ENCODE measurements at places on chromosomes 11 and 22.

DNA sequence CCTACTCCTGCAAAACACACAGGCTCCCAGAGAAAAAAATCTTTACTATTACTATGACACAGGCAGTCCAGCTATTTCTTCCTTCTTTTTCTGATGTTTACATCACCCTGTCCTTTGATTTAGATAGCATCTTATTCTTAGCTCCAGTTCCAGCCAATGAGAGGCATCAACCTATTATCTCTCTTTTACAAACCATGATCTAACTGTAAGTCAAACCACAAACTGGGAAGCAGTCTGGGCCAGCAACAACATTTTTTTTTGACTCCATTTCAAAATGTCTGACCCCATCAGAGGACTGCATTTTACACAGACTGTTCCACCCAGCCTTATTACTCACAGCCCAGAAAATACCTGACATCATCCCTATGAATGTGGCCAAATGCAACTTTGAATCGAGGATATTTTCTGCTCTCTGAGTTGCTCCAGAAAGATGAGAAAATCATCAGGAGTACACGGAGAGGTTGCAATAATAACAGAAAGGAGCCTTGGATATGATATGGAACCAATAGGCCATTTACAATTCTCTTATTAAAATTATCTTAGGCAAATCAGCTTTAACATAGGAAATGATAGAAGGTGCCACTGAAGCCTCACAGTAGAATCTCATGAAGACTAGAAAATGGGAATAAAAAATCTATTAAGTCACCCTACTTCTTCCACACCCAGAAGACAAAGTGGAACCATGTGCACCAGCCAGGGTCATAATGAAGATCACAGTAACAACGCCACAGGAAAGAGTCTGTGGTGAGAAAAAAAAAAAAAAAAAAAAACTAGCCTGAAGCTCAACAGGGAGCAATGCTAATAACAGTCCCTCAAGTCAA is 21.2 kb downstream of the TBRG1 start:
- DNase-seq: peak; percentile 90

- peak; percentile 53 for DNase-seq
These were observed 400.0 kb downstream of the ETS1 start for GRCh38 chr11:128187377-128187776.

GRCh38 chr22:33952776-33953175 is 32.5 kb upstream of the LARGE1 start:
- no peak for DNase-seq

DNA sequence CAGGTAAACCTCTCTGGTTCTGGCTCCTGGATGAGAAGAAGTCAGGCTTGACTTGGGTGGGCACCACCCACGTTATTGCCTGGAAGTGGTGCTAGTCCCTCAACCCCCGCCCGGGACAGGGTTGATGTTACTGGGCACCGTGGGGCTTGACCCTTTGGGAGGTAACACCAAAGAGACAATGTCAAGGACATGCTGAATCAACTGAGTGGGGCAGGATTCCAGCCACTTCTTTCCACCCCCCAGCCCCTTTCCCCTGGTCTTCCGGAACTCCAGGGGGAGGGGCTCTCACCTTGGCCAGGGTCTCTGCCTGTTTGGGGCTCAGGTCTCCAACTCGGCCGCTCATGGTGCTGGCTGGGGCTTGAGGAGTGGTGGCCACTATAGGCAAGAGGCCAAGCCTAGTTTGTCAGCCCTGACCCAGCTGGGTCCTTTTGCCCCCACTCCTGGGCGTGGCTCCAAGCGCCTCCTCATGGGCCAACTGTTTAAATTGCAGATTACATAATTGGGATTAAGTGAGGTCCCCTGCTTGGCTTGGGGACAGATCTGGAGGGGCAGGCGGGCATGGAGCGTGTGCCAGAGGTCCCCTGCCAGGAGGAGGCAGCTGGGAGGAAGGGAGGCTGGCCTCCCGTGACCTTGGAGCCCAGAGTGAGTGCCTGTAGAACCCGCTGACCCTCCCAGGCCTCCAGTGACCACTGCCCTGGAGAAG is at the start of gene SEC14L3:
Gene SEC14L3 (minus strand): TSS at position 402 of the 703 bp plus-strand sequence. CDS start 59 bp downstream, at position 343.
- DNase-seq: no peak

DNA sequence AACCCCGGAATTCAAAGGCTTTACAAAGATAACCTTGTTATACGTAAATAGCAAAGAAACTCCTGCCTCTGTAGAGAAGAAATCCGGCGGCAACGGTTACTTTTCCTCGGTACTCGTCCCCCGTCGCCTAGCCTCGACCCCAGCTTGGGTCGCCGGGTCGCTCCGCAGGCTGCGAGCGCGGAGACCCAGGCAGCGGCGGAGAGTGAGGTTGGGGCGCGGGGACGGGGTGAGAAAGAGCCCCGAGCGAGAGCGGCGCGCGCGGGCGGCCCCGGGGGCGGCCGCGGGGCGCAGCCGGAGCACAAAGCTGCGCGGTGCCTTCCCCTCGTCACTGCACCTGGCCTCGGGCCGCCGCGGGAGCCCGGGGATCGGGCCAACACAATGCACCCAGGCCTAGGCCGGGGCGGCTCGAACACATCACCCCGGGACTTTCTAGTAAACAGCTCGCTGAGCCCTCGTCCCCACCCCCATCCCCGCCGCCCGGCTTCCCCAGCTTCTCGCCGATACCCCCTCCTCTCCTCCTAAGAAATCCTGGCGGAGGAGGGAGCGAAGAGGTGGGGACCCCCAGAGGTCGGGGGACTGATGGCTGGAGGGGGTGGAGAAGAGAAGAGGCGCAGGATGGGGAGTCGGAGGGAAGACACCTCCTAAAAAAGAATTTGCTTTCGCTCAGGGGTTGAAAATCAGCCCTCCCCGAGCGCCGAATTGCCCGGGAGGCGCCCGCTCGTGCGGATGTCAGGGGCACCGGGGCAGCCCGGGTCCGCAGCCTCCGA is 845 bp downstream of the MPPED2 start:
- no peak for DNase-seq

GRCh38 chr11:121426476-121427399 is 25.4 kb upstream of the SORL1 start:
- no peak for DNase-seq

DNA sequence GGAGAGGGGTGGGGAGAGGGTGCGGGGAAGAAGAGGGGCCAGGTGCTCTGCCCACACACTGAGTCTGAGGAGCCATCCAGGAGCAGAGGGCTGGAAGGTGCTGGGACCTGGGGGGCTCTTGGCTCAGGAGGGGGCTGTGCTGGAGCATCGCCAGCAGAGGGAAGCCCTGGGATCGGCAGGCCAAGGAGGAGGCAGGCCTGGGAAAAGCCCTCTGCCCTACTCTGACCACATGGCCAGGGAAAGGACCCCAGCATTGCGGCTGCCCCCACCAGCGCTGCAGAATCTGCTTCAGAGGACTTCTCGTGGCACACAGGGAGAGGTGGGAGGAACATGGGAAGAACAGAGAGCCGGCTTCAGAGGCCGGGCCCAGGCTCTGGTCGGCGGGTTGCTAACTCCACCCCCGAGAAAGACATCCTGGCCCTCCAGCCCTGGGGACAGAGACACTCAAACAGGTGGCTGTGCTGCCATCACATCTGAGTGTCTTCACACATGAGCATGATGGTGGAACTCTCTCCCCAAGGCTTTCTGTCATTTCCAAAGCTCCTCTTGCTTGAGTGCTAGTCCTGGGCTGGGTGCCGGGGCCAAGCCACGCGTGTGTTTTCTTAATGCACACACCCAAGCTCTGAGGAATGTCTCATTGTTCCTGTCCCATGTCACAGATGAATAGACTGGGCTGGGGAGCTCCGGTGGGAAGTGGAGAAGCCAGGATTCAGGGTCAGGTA is 1378.0 kb downstream of the BRD1 start:
- no peak for DNase-seq

DNA sequence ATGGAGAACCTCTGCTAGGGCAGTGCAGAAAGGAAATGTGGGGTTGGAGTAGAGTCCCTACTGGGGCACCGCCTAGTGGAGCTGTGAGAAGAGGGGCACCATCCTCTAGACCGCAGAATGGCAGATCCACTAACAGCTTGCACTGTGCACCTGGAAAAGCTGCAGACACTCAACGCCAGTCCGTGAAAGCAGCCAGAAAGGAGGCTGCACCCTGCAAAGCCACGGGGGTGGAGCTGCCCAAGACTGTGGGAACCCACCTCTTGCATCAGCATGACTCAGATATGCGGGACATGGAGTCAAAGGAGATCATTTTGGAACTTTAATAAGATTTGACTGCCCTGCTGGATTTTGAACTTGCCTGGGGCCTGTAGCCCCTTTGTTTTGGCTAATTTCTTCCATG is 8.7 kb downstream of the TSKU start:
- DNase-seq: peak; percentile 53

DNA sequence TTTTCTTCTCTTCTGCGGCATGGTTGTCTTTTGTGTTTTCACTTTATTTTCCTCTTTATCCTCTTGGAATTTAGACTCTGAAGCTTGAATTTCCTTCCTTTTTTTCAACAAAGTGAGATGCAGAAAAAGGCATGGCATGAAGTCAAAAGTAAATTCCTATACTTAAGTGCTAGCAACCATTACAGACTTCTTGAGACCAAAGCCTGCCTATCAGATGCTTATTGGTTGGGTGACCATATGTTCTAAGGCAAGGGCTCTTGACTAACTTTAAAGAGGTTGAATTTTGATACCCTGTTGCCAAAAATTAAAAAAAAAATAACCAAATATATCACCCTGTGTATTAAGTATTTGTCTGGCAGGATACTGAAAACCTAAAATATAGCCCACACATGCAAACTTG is 237.4 kb downstream of the TMEM135 start:
- DNase-seq: no peak

GRCh38 chr22:20884454-20884853 is 25.6 kb downstream of the SNAP29 start:
- DNase-seq: no peak

GRCh38 chr11:127825183-127825582 is 762.2 kb downstream of the ETS1 start:
- DNase-seq: no peak

GRCh38 chr11:70323806-70324205 is 53.3 kb downstream of the PPFIA1 start:
- peak; percentile 33 for DNase-seq
